Kidney epithelial cell (primary cell): ENCODE measurements at places on chromosomes 7 and 10. TPM values are rescaled to one million over a fixed set of nuclear protein-coding genes. Genes with fewer than 3 reads are reported as not detected.
A peak's percentile ranks its signal among the peaks of the same experiment; 100 is the strongest.

LMBR1 gene
- total RNA-seq, result 47.3 and 48.7 TPM in 2 replicates

DNA sequence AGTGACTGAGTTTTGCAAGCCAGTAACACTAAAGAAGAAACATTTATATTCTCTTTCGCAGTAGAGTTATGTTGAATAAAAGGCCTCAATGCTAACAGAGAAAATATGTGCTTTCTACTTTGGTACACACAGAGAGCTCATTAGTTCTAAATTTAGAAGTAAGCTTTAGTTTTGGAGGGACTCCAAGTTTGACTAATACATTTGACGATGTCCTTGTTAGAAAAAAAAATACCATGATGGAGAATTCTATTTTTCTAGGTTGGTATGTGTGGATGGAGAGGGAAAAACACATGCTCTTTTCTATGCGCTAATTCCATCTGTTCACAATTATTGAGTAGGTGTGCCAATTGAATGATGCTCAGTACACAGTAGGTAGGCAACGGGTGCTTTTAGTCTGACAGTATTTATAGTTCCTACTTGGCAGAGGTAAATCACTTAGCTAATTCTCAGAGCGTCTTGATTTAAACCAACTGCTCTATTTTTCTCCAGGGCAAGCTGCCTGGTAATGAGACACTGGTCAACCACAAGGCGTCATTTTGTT, 327.2 kb upstream of the AKR1E2 start:
- no peak for DNase-seq

GRCh38 chr7:155395176-155395797, 62.6 kb upstream of the EN2 start:
- DNase-seq, result no peak

- no peak for DNase-seq
Observed at GRCh38 chr10:87868277-87868676, 4.9 kb downstream of the PTEN start.

DNA sequence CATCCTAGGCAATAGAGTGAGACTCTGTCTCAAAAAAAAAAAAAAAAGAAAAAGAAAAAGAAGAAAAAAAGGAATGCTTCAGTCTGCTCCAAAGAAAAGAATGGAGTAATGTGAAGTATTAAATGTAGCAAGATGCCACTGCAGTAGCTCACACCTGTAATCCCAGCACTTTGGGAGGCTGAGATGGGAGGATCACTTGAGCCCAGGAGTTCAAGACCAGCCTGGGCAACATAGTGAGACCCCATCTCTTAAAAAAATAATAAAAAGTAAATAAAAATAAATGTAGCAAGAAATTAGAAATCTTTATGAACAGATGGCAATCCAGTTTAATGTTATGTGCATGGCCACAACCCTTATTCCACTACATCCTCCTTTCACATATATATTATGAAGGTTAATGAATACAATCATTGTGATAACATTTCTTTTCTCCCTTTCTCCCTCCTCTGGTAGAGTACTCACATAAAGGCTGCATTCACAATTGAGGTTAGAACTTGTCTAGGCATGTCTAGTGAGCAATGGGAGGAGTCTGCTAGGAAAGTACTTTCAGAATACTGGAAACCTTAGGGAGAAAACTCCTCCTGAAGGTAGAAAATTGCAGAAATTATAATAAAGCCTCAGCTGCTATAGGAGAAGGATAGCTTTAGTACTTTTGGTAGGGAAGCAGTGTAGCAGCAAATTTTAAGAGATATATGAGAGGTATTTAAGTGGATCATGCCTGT, 20.4 kb downstream of the KLLN start:
- no peak for DNase-seq

DNA sequence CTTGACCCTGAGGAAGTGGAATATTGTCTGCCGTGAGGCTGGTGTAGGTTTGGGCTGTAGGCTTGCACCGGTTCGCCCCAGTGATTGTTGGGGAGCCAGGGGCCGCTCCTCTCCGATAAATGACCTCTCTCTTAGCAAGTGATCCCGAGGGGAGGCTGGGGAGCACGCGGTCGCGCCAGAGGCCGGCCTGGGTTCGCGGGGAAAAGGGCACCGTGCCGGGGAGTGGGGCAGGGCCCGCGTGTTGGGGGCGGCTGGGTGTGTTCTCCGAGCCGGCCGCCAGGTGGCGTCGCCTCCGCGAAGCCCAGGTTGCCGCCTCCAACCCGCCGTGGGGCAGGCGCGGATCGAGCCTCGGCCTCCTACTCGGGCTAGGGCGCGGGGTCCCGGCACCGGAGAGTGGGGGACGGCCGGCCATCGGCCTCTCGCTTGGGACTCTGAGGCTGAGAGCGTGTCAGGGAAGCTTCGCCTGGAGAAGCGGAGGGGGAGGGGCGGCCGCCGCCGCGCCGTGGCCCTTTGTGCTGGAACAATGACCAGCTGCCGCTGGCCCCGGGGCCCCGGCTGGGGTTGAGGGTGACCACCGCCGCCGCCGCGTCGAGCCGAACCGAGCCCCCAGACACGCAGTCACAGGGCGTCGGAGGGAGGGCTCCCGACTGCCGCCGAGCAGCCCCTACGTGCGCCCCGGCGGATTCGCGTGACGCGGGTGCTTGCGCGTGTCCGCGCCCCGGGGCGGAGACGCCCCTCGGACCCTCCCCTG, 442 bp upstream of the LZTS2 start:
- DNase-seq, result no peak

WNT16 gene
- not detected in 2 replicates for total RNA-seq

DNA sequence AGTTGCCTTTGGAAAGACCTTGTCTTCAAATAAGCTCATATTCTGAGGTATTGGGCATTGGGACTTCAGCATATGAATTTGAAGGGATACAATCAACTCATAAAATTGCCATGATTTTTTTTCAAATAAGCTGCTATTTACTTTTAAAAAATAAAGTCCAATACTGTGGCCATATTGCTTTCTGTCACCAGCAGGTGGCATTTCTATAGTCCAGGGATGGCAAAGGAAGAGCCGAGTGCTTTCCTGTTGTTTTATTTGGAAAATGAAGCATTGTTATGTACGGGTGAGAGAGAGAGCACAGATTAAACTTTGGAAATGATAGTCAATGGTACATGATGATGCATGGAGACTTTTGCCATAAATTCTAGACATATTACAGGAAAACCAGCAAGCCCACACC, 104.1 kb upstream of the DPP6 start:
- no peak for DNase-seq

- no peak for DNase-seq
Observed at GRCh38 chr7:2063563-2064260, 169.0 kb downstream of the MAD1L1 start.

DNA sequence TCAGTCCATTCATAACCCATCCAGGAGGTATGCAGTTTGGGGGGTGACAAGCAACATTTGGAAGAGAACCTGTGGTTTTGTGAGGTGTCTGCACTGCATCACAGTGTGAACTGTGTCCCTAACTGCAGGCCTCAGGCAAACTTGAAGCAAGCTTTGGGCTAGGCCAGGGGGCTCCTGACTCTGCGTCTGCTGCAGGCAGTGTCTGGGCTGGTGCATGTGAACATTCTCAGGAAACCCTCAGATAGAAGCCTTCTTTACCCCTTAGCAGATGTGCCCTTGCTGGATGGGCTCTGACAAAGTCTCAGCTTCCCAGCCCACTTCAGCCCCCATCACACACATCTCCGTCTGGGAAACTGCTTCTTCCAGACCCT, 61.0 kb downstream of the VIPR2 start:
- no peak for DNase-seq

DNA sequence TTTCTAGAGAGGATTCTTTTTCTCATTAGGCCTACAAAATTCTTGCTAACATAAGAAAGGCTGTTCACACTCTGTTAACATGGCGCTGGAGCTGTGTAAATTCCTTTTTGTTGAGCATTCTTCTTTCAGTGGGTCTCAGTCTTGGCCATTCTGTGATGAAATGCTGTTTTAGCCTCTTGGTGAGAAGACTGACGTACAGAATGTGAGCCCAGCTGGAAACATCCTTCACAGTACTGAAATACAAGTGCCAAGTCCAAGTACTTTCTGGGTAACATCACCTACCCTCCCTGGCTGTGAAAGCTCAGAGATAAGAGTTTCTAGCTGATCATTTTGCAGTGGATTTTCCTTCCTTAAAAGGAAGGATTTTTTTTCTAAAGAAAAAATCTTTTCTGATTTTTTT, 231.8 kb downstream of the AHR start:
- no peak for DNase-seq

ANKRD30A gene
- total RNA-seq, result not detected in 2 replicates

- DNase-seq, result peak; percentile 94
Observed at GRCh38 chr10:34528320-34528719, 286.8 kb downstream of the PARD3 start.

CPSF4 gene
- 31.7 and 38.4 TPM in 2 replicates for total RNA-seq

GRCh38 chr10:70475661-70476060, 2.9 kb upstream of the PALD1 start:
- peak; percentile 70 for DNase-seq

GRCh38 chr10:1328981-1329614, 272.9 kb downstream of the WDR37 start:
- no peak for DNase-seq
